HAP-1 (cell line): ENCODE measurements at places on chromosomes 6 and 20.

DNA sequence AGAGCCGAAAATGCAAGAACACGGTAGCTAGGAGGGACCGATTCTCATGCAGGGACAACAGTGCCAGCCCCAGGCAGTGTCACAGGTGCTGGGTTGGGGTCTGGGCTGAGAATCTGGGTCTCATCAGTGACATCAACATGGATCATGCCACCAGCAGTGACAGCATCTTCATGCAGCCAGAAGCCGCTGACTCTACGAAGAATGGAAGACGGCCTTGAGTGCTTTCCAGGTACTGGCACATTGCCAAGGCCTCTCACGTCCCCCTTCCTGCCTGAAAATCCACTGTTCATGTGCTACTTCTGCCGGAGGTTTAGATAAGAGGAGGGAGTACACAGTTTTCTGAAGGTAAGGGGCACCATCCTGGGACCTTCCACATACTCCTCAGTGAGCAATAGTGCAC, 141.1 kb upstream of the FOXQ1 start:
- DNase-seq: peak; percentile 12

DNA sequence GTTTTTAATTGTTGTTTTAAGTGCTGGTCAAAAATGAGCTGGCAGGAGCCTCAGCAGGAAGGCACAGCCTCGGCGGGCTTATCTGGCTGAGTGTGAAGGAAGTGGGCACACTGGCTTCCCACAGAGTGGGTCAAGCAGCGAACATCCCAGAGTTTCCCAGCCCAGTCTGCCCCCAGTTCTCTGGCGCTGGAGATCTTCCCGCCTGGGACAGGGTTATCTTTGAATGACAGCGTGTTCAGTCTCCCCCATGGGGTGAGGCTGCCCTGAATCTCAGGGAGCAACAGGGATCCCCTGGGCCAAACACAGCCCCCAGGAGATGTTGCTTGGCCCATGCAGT, 122.2 kb upstream of the PTPN1 start:
- DNase-seq: no peak

DNA sequence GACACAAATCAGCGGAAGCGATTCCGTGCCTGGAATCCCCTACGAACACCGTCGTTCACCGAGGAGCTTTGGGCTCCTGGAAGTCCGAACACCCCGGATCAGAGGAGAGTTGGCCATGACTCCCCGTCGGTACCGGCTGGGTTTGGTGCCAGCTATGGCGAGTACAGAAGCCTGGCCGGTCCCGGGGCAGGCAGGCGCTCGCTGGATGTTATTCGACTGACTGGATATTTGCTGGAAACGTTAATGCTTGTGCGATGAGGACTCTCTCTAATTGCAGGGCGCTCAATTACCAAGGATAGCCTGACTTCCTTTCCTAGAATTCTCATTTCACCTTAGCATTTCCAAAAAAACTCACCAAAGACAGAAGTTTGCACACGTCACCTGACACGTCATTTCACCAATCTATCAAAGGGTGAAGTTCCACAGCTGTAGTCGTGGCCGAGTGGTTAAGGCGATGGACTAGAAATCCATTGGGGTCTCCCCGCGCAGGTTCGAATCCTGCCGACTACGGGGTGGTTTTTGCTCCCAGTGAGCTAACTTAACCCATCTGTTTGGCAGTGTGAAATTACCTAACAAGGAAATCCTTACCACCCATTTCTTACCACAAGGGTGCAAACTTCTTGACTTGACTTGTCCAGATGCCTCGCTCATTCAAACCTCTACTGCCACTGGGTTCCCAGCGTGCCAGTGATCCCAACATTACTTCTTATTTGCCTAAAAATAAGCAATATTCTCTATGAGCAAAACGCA, 22.7 kb upstream of the ZNF184 start:
- DNase-seq: peak; percentile 78

- DNase-seq: no peak
Measured at GRCh38 chr6:11009353-11009752, 34.8 kb downstream of the ELOVL2 start.

DNA sequence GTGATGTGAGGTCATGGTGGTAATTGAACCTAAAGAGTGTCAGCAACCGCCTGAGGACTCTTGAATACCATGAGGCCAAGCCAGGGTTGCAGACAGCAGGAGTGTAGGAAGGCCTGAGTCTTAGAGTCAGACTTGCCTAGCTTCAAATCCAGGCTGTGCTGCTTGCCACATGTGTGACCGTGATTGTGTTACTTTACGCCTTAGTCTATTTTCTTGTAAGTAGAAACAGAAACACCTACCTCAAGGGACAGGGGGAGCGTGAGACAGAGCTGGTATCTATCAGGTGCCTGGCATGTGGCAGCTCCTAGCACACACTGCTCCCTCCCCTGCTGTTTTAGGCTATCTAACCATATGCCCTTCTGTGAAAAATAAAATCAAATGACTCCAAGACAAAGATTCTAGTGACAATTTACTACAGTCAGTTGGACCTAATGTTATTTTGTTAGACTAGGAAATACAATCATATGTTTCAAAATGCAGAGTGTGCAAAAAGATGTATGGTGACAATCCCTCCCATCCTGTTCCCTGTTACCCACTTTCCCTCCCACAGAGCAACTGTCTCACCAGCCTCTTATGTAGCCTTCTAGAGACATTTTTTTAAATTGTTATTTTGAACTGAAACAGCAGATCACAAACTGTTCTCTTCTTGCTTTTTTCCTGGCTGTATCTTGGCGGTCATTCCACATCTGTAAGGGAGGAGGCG, 21.7 kb downstream of the TAF8 start:
- no peak for DNase-seq

GRCh38 chr20:4041748-4042411, 26.5 kb upstream of the RNF24 start:
- no peak for DNase-seq

DNA sequence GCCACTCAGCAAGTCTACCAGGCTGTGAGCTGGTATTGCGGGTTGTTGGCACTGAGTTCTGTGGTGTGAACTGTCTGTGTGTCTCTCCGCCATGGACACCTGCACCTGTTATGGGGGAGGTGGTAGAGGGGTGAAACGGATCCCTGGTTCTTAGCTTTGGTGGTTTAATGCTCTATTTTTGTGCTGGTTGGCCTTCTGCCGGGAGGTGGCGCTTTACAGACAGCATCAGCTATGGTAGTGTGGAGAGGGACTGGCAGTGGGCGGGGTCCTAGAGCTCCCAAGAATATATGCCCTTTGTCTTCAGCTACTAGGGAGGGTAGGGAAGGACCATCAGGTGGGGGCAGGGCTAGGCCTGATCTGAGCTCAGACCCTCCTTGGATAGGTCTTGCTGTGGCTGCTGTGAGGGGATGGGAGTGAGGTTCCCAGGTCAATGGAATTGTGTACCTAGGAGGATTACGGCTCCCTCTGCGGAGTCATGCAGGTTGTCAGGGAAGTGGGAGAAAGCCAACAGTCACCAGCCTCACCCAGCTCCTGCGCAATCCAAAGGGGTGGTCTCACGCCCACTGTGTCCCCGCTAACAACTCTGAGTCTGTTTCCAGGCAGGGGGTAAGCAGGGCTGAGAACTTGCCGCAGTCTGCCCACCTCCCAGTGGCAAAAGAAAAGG, 154.3 kb downstream of the CCDC170 start:
- DNase-seq: peak; percentile 75

- no peak for DNase-seq
Measured at GRCh38 chr20:60116128-60116909, 158.1 kb downstream of the CDH26 start.

GRCh38 chr6:45297320-45297719, 30.8 kb upstream of the RUNX2 start:
- DNase-seq: peak; percentile 12

DNA sequence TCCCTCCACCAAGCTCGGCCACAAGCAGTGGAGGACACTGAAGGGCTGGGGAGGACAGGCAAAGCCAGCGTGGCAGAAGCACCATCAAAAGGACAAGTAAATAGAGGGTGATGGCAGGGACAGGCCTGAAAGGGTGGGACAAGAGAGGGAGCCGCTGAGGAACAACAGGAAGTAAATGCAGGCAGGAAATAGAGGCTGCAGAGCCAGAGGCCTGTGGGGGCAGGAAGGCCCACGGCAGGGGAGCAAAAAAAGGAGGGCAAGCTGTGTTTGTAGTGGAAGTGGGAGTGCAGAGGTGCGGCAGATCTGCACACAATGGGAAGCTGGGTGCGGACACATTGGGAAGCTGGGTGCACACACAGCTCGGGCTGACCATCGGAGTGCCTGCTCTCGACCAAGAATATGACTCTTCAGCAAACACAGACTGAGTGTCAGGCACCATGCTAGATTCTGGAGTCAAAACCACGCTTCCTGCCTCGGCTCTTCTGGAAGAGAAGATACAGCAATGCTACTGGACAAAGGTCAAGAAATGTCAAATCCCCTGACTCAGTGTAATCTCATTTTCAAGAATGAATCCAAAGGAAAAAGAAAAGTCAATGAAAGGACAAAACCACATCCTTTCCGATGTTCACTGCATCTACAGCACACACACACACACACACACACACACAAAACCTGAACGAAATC, 40.4 kb upstream of the RAB22A start:
- DNase-seq: no peak

DNA sequence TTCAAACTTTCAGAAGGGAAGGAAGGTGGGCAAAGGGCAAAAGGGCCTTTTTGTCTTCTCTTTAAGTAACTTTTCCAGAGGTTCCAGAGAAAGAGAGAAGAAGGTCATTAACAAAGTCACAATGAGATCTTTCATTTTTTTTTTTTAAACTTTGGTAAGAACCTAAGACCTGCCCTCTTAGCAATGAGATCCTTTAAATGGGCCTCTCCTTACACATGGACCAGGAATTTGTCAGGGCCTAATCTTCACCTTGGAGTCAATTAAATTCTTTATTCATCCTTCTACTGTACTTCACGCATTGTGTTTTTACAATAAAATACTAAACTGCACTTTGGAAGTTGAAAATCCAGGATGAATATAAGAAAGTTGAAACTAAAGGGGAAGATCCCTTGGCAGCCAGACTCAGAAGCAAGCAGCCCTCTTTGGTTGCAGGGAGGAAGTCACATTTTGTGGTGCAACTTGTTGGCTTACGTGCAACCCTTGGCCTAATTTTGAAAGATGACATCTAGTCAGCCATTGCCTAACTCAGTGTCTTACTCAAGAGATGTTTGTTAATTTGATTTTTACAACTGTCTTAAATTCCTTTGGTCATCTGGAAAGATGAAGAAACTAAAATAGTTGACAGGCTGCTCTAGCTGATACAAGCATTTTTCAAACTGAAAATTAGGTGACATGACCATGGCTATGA, 11.9 kb upstream of the TMEM170B start:
- DNase-seq: no peak

DNA sequence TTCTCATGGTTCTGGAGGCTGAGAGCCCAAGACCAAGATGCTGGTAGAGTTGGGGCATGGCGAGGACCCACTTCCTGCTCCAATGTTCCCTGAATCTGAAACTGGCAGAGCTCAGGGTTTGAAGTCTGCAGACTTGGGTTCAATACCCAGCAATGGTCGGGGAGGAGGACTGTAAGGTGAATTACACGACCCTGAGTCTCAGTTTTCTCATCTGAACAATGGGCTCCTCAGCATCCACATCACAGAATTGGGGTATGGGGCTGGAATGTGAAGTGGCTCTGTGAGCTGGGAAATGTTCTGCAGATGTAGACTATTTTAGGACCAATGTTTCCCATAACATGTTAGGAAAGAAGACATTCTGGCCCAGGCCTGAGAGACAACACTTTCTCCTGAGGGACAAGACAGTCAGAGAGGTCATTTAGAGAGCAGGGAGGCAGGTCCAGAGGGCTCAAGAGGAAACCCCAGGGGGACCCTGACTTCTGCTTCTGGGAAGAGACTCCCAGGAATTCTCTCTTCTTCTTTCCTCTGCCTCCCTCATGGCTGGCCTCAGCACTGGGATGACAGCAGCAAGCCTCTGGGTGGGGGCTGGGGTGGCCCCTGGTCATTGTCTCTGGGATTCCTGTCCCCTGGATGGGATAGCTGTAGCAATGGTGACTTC, 141.3 kb upstream of the PMEPA1 start:
- no peak for DNase-seq

DNA sequence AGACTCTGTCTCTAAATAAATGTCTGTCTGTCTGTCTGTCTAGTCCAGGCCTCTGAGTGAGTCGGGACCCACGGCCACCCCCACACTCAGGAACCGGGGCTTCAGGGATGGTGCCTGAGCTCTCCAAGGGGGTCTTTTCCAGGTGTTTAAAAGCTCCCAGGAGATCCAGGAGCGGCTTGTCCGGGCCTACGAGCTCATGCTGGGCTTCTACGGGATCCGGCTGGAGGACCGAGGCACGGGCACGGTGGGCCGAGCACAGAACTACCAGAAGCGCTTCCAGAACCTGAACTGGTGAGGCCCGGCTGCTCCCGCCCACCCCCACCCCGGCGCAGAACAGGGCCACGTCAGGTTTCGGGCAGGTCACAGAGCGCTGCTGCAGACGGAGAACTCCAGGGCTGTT, 5.5 kb upstream of the COL9A3 start:
- DNase-seq: no peak

DNA sequence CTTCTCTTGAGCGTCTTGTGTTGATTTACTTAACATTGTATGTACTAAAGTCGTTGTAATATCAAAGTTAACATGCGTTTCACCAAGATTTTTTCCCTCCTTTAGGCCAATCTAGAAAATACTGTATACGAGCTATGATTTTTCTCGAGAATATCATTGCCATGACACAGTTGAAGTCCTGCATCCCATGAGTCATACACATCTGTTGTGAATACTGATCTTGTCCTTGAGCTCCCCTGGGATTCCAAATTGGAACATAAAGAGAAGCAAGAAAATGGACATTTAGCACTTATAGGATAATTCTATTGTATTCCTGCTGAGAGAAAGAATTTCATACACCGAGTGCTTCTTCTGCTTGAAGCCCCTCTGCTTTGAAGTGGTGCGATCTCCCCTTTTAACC, 109.6 kb downstream of the SLC35B3 start:
- DNase-seq: no peak

- DNase-seq: no peak
Measured at GRCh38 chr6:12479881-12480280, 189.7 kb downstream of the EDN1 start.

DNA sequence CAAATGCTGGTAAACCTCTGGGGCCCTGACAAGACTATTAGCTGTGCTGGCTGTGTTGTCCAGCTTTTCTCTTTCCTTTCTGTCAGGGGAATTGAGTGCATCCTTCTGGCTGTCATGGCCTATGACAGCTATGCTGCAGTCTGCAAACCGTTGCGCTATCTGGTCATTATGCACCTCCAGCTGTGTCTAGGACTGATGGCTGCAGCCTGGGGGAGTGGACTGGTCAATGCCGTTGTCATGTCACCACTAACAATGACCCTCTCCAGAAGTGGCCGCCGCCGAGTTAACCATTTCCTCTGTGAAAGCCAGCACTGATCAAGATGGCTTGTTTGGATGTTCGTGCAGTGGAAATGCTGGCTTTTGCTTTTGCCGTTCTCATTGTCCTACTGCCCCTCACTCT, 20.3 kb downstream of the OR2B6 start:
- no peak for DNase-seq

- DNase-seq: no peak
Measured at GRCh38 chr6:1226277-1227099, 85.4 kb upstream of the FOXQ1 start.

DNA sequence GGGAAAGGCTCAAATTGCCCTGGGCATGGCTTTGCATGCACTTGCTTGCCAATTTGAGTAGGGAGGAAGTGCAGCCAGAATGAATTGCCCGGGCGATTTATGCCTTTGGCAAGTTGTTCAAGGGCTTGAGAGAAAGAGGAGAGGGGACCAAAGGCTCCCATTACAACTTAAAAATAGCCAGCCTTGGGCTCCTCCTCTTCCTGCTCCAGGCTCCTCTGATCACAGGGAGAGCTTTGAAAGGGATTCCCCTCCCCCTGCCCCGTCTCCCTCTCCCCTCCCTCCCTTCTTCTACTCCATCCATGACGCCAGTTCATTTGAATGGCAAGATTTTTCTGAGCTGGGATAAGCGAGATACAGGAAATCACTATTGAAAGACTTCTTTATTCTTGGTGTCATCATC, 304.9 kb upstream of the JAG1 start:
- no peak for DNase-seq

- no peak for DNase-seq
Measured at GRCh38 chr6:31152781-31153180, 4.8 kb downstream of the CCHCR1 start.
